ENCODE measurements at places on chromosomes 11 and 22.

GRCh38 chr22:20244691-20245576 lies 23.2 kb downstream of the RTN4R start:
- peak; percentile 31 for DNase-seq

GRCh38 chr22:37023743-37024338 lies 4.3 kb downstream of the MPST start:
- DNase-seq = no peak

DNA sequence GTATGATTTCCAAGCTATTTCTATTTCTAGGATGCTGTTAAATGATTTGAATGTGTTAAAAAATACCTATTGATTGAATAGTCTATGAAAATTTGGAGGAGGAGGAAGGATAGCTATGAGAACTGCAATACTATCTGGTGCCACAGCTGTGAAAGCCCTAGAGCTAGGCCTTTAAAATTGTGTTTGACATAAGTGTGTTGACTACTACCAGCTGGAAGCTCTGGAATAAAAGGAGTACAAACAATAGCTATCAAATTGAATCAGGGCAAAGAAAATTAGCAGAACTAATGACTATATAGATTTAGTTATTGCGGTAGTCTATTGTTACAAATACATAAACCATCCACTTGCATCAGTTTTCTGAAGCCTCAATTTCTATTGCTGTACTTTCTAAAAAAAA lies 124.8 kb upstream of the CNTN5 start:
- no peak for DNase-seq

GRCh38 chr11:69101115-69101791 lies 52.5 kb downstream of the TPCN2 start:
- DNase-seq = peak; percentile 18

DNA sequence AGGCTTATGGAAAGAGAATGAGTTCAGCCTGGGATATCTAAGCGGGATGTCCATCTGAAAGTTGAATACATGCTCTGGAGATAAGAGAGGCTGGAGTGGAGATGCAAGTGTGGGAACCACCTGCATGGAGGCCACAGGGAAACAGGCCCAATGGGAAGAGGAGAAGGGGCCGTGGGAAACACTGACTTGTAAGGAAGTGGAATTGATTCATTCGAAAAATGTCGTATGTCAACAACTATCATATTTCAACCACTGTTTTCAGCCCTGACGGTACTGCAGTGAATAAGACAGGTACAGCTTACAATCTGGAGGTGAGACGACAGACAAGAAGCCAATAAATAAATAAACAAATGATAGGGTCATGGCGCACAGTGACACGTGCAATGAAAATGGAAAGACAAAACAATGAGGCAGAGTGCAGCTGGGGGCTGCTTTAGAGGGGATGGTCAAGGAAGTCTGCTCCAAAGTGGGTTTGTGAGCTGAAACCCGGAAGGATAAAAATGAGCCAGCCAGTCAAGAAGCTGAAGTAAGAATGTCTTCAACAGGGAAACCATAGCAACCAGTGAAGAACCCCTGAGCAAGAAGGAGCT lies 35.9 kb downstream of the EFCAB6 start:
- DNase-seq = no peak

DNA sequence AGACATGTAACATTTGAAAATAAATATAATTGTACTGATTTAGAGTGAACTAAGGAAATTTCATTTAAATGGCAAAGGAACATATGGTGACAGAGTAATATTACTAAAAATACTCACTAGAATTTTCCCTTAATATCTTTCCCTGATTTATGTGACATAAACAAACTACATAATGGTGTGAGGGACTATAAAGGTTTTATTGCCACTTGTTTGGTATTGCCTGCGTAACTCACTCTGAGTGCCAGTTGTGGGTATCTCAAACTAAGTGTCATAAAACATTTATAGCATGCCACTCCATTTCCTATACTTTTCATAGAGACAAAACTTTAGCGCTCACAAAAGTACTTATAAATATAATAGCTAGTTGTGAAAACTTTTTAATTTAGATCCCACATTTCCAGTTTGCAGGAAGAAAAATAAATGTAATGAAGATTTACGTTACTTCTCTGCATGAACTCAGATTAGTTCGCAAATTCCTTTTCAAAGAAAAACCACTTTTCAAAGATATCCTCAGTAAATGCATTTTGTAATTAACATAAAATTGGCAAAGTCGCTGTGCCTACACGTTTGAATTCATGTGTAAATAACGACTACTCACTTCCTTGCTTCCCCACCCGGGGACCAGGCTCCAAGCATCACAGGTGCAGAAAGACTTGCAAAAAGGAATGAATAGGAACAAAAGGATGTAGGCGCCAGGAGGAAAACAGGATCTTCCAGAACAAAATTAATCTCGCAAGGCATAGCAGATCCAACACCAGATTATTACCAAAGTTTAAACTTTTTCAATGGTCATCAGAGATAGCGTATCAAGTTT lies 1.6 kb upstream of the QSER1 start:
- no peak for DNase-seq

DNA sequence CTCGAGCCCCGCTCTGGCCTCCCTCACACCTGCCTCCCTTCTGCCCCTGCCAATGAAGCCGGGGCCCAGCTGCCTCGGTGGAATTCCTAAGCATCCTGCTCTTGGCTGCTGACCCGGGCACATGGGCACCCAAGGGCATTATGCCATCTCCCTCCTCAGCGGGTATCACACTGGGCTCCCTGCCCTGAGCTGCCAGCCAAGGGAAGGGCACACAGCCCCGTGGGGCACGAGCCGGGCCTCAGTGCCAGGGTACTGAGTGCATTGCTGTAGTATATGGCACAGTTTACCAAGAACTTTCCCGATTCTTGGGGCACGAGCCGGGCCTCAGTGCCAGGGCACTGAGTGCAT lies 43.8 kb upstream of the JAM3 start:
- DNase-seq = no peak

GRCh38 chr22:32571761-32572160 lies 97.2 kb downstream of the FBXO7 start:
- no peak for DNase-seq

- no peak for DNase-seq
Measured at GRCh38 chr11:119780222-119780953, 51.4 kb upstream of the NECTIN1 start.

DNA sequence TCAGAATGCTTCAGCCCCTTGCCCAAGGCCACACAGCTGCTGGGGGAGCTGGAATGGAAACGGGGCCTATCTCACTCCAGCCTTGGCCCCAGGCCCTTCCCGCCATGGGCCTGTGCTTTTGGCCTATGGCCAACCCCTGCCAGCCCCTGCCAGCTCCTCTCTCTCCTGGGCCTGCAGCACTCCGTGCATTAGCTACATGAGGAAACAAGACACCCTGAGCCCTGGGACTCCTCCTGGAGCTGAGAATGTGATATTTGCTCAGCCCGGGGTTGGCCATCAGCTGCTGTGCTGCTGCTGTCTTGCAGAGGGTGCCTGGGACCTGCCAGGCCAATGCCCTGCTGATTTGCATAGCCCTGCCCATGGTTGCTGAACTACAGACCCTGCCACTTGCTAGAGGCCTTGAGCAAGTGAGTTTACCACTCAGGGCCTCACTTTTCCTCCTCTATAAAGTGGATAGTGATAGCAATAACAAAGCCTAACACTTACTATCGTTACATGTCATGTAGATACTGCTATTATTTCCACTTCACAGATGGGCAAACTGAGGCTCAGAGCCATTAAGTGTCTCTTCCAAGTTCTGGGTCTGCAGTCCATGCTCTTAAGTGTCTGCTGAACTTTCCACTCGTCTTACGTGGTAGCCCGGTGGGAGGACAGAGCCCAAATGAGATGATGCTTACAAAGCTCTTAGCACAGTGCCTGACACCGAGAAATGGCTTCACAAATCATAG lies 99.6 kb downstream of the KIAA1671 start:
- DNase-seq = no peak

Measured in stimulated activated CD8-positive, alpha-beta memory T cell treated with anti-CD3 and anti-CD28 coated beads, Interleukin-4, amount 100 ng/mL, for 1 hour (primary cell).